ENCODE measurements at places on chromosomes 12 and 14.

DNA sequence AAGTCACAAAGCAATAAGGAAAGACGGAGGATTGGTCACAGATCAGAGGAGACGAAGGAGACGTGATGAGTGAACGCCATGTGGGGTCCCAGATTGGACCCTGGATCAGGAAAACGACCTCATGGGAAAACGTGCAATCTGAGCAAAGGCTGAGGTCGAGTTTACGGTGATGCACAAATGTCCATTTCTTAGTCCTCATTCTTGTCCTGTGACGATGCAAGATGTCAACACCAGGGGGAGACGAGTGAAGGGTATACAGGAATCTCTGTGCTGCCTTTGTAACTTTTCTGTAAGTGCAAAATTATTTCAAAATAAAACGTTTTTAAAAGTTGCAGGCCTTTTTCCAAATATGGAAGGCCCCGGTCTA lies 329.8 kb downstream of the MED13L start:
- DNase-seq = no peak

- DNase-seq = no peak
These were observed 20.5 kb downstream of the OR8S1 start for GRCh38 chr12:48545833-48546469.

DNA sequence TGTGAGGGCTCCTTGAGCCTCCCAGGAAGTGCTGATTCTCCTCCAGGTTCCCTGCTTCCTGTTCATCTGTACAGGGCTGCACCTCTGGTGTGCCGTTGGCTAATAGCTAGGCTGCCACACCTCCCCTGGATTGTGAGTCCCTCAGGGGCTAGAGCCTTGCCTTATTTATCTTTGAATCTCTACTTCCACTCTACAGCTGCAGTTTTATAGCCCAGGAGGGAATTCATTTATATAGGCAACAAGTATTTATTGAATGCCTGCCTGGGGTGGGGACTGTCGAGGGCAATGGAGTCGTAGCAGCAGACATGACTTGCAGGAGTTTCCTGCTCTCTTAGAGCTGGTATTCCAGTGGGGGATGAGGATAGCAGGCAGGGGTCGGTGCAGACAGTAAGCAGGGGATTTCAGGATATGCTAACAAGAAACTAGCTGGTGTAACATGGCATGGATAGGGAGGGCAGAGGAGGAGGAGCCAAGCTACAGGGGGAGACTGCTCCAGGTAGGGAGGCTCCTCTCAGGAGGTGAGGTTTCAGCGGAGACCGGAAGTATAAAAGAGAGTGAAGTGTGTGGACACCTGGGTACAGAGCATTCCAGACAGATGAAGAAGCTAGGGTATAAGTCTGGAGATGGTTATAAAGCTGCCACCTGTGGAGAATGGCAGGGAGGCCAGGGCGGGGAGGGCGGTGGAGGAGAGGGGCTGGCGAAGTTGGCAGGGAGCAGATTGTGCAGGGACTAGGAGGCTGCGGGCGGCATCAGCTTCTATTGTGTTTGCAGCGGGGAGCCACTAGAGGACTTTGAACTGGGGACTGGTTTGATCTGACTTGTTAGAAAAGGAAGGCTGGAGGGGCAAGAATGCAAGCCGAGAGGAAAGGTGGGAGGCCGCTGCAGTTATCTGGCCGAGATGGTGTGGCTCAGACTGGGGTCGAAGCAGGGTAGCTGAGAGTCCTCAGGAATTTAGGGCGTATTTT lies 17.2 kb downstream of the USP30 start:
- DNase-seq = no peak

GRCh38 chr14:35215110-35215813 lies 76.9 kb upstream of the PSMA6 start:
- no peak for DNase-seq

GRCh38 chr12:124567673-124568373 lies 411 bp upstream of the NCOR2 start:
- peak; percentile 50 for DNase-seq

GRCh38 chr12:56874821-56875220 lies 59.4 kb downstream of the SDR9C7 start:
- no peak for DNase-seq

DNA sequence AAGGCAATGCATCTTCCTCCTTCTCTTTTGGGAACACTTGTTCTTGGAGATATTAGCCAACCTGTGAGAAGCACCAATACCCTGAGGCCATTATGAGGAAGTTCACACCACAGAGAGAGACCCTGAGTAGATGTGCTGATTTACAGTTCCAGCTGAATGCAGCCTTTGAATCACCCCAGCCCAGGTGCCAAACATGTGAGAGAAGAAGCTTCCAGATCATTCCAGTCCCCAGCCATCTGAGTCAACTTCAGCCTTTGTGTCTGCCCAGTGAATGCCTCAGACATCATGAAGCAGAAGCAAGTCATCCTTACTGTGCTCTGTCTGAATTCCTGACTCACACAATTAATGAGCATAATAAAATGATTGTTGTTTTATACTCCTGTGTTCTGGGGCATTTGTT lies 25.1 kb downstream of the C12orf42 start:
- no peak for DNase-seq

- DNase-seq = no peak
These were observed 92.9 kb upstream of the TBX3 start for GRCh38 chr12:114776731-114777442.

DNA sequence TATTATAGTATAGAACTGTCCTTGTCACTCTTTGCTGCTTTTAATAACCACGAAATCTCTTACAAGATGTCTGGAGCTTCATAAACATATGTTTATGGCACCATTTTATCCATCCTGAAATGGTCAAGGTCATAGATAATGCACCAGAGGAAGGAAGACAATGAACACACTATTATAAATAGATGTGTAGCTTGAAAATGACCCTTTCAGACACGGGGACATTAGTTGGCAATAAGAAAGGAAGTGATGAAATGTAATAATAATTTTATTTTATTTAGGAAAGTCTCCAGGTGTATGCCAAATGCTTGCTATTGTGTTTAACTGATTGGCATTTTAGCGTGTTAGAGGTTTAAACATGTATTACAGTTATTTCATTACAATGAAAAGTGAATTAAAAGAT lies 36.8 kb upstream of the SLC38A2 start:
- DNase-seq = no peak

- DNase-seq = no peak
These were observed 5.9 kb downstream of the CD163 start for GRCh38 chr12:7497661-7498060.

DNA sequence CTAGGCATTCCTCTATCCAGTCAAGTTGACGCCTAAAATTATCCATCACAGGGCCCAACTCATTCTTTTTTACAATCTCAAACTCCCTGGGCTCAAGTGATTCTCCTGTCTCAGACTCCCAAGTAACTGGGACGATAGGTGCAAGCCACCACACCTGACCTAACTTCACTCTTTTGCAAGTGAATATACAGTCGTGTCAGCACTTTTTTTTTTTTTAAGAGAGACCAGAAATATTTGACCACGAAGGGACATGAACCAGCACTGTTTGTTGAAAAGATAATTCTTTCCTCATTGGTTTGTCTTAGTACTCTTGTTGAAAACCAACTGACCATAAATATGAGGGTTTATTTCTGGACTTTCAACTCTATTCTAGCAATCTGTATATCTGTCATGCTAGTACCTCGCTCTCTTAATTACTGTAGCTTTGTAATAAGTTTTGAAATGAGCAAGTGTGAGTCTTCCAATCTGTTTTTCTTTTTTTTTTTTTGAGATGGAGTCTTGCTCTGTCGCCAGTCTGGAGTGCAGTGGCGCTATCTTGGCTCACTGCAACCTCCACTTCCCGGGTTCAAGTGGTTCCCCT lies 14.0 kb downstream of the PTGR2 start:
- no peak for DNase-seq

DNA sequence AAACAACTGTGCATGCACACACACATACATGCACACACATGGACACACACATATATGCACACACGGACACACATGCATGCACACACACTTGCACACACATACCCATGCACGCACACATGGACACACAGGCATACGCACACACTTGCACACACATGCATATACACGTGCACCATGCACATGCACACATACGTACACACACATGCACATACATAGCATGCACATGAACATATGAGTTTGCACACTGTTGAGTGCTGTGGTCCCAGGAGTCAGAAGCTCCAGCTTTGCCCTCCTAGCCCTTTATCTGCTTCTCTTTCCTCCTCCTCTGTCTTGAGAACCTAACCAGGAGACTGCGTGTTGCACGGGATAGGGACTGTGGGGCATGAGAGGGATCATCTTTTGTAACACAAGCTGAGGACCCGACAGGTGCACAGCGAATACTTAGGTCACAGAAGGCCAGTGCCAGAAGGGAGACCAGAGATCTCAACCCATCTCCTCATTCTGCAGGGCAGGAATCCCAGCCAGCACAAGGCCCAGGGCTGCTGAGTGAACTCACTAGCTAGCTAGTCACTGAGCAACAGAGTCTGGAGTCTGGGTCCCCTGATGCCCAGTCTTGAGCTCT lies 3.5 kb upstream of the LRTM2 start:
- no peak for DNase-seq

GRCh38 chr14:48598458-48598857 lies 923.1 kb upstream of the MDGA2 start:
- DNase-seq = no peak

- DNase-seq = no peak
These were observed 34.1 kb downstream of the CNTN1 start for GRCh38 chr12:40726366-40726765.

- no peak for DNase-seq
These were observed 51.8 kb downstream of the MSRB3 start for GRCh38 chr12:65330331-65330730.

DNA sequence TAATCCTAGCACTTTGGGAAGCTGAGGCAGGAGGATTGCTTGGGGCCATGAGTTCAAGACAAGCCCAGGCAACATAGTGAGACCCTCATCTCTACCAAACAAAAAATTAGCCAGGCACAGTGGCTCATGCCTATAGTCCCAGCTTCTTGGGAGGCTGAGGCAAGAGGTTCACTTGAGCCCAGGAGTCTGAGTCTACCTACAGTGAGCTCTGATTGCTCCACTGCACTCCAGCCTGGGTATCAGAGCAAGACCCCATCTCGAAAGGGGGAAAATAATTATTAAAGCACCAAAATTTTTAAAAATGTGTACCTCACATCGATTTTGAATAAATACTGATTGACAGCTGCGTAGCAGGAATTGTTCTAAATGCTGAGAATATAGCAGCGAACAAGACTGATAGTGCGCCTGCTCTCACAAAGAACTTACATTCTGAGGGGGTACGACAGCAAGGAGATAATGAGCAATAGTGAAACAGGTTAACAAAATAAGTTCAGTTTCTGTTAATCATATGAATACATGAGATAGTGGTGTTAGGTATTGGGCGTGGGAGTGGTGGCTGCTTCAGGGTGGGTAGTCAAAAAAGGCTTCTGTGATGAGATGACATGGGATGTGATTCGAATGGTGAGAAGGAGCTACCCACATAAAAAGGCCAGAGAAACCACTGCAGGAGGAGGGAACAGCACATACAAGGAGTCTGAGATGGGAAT lies 19.6 kb downstream of the HCFC2 start:
- DNase-seq = no peak

DNA sequence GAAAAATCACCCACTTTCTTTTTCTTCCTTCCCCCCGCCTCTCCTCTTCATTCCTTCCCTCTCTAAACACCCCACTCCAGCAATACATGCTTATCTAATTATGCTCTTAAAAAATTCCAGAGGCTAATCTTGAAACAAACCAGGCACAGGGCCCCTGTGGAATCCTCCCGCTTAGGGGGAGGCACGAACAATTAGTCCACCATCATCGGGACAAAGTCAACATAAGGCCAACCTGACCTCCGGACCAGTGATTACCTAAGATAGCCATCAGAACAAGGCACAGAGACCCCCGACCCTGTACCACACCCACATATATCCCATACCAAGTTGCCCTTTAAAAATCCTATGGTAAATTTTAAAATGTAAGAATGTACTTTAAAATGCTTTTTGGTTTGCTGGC lies 47.1 kb downstream of the KIF21A start:
- DNase-seq = no peak

- DNase-seq = no peak
These were observed 58.8 kb downstream of the GALC start for GRCh38 chr14:87934185-87934584.

- no peak for DNase-seq
These were observed 15.8 kb upstream of the TMEM30B start for GRCh38 chr14:61296719-61297502.

Measured in stimulated activated CD8-positive, alpha-beta memory T cell treated with anti-CD3 and anti-CD28 coated beads, Interleukin-7, amount 100 ng/mL, for 1 hour (primary cell).